ENCODE measurements at places on chromosomes 4 and X.

DNA sequence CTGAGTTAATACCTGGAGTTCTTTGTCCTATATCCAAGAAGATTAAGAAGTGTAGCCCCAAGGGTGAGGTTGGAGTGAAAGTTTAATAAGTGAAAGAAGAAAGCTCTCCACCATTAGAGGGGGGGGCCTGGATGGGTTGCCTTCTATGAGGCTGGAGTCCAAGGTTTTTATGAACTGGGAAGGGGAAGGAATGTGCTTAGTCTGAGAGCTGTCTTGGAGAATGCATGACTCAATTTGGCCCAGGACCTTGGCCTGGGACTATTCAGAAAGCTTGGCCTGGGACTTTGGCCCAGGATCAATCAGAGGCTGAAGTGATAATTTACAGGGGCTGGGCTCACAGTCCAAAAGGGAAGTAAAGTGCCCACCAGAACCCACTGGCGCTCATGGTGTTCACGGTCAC, 1049.0 kb upstream of the GRIA3 start:
- DNase-seq: no peak

DNA sequence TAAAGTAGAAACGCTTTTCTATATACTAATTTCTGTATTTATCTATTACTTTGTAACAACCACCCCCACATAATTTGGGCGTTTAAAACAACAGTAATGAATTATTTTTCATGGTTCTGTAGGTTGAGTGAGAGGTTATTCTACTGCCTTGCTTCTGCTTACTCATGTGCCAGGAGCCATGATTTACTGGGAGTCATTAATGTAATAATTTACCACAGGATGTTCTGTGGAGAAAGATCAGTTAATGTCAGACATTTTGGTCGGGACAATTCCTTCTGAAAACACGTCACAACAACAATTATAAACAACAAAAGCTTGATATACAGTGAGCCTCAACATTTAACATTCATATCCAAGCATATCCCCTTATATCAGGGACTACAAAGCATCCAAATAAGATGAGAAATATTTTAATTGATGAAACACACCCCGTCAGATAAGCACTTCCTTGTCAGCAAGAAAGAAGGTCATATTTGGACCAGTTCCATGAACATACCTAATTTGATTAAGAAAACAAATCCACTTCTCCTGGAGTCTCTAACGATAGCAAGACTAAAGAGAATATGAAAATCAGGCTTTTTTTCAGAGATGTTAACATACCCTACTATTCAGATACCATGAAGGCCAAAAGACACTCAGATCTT, 238.5 kb downstream of the PRDM5 start:
- no peak for DNase-seq

- DNase-seq: no peak
Observed at GRCh38 chrX:144293229-144293628, 409.4 kb downstream of the UBE2NL start.

DNA sequence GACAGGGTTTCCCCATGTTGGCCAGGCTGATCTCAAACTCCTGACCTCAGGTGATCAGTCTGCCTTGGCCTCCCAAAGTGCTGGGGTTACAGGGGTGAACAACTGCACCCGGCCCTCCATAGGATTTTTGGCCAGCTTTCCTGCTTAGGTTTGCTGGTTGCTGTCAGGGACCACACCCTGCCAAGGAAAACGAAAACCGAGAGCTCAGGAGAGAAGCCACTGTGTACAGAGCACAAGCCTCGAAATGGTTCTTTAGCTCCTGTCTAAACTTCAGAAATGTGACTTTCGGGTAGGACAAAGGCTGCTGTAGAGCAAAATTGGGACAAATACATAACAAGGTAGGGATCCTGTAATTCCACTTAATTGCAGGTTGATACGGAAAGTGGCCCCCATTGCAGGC, 146.3 kb upstream of the ATP6AP2 start:
- no peak for DNase-seq

- no peak for DNase-seq
Observed at GRCh38 chr4:142715727-142716126, 130.4 kb downstream of the INPP4B start.

DNA sequence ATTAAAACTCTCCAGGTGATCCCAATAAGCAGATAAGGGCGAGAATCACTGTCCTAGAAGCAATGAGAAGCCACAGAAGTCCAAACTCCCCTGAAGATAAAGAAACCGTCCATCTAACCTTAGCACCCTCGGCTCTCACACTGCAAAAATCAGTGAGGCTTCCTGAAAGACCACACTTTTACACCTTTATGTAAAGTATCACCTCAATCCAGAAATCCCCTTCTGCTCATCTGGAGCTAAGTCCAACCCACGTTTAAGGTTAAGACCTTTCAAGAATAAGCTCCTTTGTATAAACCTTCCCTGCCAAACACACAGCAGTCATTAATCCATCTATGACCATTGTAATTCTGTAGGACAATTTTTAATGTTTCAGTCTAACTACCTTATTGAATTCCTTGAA, 41.7 kb downstream of the LIN54 start:
- no peak for DNase-seq

DNA sequence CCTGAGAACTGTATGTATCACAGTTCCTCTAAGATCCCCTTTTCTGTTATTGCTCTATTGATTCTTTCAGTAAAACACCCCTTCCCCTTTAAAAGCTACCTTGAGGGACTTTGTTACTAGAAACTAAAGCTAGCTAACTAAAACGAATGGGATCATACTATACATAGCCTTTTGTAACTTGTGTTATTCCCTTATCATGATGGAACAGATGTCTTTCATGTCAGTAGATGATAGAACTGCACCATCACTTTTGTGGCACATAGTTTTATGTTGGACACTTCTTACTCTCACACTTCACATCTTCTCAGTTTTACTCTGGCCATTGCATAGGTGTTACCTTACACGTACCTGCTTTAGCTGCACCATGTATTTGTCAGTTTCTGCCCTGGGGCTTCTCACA, 46.6 kb upstream of the PGRMC2 start:
- no peak for DNase-seq

DNA sequence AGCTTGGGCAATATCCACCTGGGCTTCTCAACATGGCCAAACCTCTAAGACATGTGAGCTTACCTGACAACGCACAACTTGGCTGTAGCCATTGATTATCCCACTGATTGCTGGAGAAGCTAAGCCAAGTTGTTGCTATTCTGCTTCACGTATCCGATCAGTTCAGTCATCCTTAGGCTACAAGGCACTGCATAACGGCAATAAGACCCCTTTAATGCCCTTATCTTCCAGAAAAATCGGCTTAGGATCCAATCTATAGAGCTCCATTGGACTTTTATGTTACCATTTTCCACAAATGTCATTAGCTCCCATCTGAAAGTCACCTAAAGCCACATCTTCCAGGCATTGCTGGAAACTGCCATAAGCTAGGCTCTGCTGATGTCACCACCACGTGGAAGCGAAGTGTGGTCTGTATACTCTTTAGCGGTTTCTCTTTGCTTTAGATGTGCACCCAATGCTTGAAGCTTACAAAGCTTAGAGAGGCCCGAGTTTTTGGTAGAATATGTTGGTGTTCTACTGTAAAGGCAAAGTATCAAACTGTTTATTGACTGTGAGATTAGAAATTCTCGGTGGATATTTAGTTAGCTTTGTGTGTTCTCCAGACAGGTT, 163.1 kb downstream of the CPE start:
- DNase-seq: no peak

DNA sequence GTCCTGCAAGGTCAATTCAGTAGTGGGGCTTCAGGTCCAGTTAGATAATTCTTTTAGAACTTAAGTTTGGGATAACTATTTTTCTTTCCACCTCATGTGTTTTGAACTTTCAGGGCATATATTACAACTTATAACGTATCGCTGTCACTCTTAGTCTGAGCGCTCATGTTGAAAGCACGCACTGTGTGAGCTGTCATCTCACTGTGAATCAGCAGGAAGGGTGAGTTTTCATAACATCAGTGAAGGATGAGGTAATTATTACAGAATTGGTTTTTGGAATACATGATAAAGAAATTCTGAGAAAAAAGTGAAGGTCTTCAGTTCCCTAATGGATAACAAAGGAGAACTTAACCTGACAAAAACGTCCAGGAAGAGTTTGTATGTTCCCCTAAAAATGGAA, 45.1 kb upstream of the SLC4A4 start:
- DNase-seq: no peak

DNA sequence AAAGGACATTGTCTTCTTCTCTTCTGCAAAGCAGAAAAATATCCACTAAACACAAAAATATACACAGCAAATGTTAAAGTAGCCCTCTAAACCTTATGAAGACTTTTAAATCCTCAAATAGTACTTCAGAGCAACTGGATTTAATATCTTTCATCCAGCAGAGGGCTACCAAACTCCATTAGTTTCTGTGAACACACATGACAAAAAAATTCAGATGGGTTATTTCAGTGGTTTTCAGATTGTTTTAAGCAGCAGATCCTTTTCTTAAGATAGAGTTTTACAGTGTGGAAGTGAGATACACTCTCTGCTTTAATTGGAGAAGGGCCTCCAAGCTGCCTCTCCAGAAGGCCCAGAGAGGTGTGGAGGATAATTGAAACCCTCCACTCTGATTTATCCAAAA, 56.7 kb downstream of the ANK2 start:
- peak; percentile 59 for DNase-seq

GRCh38 chr4:81366779-81367178, 104.9 kb downstream of the RASGEF1B start:
- DNase-seq: no peak

- DNase-seq: no peak
Observed at GRCh38 chr4:151488968-151489367, 80.0 kb downstream of the FHIP1A start.

DNA sequence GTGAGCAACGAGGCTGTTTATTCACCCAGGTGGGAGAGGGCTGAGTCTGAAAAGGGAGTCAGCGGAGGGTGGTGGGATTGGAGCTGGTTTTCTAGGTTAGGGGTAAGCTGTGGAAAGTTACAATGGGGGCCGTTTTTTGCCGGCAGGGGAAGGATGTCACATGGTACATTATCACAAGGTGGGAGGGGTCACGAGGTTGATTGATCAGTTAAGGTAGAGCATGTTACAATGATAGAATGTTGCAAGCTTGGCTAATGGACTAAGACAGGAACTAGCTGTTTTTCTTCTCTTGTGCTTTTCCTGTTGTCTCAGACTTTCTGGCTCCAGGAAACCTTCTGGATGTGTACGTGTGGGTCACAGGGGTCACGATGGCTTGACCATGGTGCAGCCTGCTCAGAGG, 536.3 kb upstream of the HTR2C start:
- DNase-seq: no peak

DNA sequence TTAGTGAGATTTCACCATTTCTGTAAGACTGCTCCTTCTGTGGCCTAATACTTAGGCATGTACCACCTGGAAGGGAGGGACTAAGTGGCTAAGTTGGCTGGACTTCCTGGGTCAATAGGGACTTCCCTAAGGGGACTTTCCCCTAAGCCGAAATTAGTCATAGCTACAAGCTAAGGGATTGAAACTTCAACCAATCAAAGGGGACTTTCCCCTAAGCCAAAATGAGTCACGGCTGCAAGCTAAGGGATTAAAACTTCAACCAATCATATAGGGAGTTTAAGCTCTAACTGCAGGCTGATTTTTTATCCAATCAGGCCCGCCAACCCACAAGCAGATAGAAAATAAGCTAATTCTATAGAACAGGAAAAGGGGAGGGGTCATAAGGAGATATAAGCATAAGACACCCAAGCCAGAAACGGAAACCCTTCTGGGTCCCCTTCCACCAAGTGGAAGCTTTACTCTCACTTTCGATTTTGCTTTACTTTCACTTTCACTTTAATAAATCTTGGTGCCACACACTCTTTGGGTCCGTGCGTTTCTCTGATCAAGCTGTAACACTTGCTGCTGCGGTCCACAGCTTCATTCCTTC, 382.8 kb downstream of the KLHL4 start:
- no peak for DNase-seq

GRCh38 chr4:2599304-2599654, 62.8 kb downstream of the FAM193A start:
- no peak for DNase-seq

DNA sequence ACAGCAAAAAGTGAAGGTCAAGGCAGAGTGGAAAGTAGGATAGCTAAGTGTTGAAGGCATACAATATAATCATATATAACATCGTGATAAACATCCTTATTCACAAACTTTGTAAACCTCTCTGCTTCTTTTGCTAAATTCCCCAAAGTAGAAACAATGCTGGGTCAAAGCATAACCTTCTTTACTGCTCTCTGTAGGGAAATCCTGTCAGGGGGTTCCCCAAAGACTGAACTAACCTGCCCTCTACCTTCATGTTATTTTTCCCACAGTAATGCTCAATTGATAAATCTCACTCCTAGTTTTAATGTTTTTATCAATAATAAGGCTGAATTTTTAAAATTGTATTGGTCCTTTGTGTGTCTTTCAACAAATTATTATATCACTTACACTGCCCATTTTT, 55.7 kb downstream of the DCHS2 start:
- no peak for DNase-seq

GRCh38 chrX:38970845-38971244, 169.6 kb downstream of the MID1IP1 start:
- no peak for DNase-seq

DNA sequence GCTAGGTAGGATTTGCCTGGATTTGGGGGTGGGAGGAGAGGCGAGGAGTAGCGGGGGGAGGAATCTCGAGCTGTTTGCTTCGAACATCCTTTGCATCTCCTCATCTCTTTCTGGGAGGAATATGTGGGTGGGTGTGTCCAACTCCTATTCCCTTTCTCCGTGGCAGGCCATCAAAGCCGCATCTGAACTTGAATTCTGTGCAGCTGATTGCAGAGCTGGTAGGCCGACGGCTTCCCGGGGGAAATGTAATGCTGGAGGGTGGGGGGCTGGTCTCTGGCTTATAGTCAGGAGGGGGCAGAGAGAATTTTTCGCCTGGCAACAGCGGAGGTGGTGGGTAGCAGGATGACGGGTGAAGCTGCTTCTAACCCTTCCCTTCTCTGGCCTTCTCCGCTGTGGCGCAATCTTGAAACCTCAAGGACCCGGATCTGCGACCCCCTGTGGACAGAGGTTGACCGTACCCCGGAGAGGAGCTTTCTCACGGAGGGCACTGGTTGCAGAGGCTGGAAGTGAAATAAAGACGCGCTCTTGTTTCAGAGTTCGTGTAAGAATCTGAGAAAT, 628 bp downstream of the ZCCHC12 start:
- DNase-seq: peak; percentile 65

DNA sequence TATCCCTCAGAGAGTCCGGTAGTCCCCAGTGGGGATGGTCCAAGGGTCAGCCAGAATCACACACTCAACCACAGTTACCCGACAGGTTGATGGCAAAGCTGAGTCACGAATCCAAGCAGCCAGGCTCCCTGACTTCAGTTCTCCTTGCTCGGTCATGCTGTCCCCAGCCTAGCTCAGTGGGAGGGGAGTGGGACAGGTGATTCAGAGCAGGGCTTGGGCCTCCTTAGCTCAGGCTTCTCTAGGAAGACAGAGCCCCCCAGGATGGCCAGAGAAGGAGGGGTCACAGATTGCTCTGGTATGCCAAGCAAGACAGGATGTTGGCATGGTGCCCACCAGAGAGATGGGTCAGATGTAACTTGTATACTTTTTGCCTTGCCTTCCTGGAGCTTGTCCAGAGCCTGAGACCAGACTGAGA, 66.5 kb downstream of the EFNB1 start:
- DNase-seq: no peak

DNA sequence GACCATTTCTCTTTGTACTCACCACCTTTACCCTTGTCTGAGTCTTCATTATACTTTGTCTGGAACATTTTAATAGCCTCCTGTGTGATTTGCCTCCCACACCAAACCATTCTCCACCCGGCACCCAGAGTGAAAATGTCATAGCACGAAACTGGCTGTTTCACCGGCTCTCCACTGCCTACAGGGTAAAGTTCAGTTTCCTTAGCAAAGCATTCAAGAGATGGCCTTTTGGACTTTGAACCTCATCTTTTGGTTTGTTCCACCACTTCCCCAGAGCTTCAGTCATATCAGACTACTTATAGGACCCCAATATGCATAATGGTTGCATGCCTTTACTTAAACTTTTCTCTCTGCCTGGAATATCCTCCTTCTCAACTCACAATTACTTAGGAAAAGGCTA, 38.3 kb downstream of the RAP2C start:
- DNase-seq: no peak
